ENCODE measurements at places on chromosomes 13 and 19.

GRCh38 chr13:60925686-60926085 is 490.0 kb downstream of the PCDH20 start:
- DNase-seq, result no peak

DNA sequence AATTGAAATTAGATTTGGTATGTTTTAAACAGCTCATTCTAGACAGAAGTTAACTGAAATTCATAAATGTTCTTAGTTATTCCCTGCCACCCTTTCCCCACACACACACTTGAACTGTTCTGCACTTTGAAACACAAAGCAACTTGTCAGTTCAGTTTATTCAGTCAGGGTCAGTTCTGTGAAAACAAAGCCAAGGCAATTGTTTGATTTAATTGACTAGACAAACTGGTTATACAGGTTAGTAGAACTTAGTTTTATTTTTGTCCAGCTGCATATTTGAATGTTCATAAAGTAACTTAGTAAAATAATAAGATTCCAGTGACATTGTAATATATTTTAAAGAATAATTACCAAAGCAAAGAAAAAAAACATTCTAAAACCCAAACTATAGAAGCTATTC is 98.3 kb upstream of the KLF5 start:
- DNase-seq, result no peak

DNA sequence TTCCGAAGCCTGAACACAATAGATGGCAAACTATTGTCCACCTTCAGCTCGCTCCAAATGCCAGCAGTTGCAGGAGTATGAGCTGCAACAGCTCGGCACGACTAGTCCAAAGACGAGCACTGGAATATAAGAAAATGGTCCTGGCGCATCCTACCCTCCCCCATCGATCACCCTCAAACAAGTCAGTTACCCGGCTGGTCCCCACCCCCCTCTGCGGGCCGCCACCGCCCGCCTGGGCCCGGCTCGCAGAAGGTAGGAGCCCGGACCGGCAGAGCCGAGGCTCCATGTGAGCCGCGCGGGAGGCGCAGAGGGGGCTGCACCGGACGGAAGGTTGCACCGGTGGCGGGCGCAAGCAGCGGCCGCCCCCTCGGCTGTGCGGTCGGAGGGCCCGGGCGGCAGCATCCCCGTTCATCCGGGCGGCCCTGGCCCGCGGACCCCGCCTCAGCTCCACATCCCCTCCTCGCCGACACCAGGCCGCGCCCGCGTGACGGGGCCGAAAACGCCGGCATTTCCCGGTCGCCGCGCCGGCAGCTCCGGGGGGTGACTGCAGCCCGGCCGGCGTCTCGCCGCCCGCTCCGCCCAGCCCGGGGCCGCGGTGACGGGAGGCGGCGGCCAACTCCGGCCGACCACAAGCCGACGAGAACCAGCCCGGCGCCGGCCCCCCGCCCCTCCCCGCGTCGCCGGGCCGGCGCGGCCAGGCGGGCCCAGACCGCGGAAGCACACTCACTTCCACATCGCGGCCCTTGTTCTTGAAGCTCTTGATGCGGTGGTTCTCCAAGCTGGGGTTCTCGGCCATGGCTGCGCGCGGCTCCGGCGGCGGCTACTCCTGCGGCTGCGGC is 552 bp downstream of the KPNA3 start:
- DNase-seq, result peak; percentile 39

- no peak for DNase-seq
These were observed 1.6 kb downstream of the ZNF649 start for GRCh38 chr19:51903192-51903591.

DNA sequence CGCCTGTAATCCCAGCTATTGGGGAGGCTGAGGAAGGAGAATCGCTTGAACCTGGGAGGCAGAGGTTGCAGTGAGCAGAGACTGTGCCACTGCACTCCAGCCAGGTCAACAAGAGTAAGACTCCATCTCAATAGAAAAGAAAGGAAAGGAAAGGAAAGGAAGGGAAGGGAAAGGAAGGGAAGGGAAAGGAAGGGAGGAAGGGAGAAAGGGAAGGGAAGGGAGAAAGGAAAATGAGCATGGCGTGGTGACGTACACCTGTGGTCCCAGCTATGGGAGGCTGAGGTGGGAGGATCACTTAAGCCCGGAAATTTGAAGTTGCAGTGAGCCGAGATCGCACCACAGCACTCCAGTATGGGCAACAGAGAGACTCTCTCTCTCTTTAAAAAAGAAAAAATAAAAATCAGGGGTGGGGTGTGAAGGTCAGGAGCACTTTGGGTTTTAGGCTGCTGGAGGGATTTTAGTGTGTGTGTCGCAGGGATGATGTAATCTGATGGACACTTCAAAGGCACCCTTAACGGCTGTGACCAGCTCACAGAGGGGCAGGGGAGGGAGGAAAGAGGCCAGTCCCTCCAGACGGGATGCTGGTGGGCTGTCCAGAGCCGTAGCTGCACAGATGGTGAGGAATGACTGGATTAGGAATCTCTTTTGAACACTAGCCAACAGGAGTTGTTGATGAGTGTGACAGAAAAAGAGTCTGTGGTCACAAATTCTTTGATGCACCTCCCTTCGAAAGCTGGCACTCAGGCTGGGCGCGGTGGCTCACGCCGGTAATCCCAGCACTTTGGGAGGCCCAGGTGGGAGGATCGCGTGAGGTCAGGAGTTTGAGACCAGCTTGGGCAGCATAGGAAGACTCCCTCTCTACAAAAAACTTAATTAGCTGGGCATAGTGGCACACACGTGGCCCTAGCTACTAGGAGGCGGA is 27.6 kb downstream of the TMPRSS9 start:
- DNase-seq, result no peak

DNA sequence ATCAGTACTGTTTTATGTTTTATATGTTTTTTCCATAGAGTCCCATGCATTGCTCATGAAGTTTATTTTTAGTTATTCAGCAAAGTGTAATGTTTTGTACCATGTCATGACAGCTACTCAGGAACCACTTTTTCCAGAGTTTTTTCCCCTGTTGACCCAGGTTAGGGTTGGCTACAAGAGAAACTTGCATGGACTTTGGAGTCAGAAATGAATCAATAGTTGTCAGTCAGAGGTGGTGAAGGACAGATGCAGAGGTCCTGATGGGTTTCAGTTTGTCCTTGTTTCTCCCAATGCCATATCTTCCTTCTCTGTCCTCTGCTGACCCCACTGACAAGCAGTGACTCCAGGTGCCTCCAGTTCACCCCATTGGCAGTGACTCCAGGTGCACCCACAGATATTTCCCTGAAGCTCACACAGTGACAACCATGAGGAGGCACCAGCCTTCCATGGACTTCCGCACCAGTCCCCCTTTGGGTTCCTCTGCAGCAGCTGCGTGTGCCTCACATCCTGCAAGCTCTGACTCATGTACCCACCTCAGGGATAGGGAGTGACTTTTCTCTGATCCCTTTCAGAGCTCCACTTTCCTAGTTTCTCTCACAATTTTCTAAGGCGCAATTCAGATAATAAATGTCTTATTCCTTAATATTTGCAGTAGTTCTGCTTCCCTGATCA is 92.1 kb downstream of the AKAP11 start:
- no peak for DNase-seq

GRCh38 chr13:47621931-47622330 is 379.1 kb downstream of the SUCLA2 start:
- DNase-seq, result no peak
